Suppressor macrophage treated with lipopolysaccharide for 4 hours (primary cell): ENCODE measurements at places on chromosomes 4 and X.

- no peak for DNase-seq
These were observed 146.7 kb upstream of the KLHL4 start for GRCh38 chrX:87370865-87371264.

DNA sequence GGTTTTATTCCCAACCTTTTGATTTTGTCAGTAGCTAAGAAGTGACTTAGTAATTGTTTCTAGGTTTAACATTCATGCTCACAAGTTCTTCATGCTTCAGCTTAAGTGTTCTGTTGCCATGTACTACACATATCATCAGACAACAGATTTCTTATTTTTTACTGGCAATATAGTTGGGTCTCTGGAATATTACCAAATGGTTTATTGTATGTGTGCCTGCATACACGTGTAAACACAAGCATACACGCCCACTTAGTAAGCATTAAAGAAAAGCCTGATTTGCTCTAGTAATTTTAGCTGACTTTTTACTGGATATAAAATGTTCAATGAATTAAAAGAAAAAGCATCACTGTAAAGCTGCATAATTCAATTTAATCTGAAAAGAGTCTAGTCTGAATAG, 199.8 kb downstream of the CAMK2D start:
- no peak for DNase-seq

DNA sequence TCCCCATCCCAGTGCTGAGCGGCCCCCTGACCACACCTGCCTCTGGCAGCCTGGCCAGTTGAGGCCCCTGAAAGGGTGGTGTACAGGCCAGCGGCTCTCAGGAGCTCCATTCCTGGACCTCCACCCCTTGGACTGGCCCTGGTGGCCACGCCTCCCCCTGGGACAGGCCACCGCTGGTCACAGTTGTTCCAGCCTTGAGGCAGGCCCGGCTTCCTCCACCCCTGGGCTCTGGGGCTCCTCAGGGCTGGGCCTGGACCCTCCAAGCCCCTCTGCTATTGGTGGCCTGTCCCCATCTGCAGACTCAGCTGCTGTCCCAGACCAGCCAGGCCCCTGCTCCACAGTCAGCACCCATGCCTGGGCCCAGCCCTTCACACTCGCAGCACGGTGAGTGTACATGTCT, 93.2 kb upstream of the NKX1-1 start:
- DNase-seq = no peak

- DNase-seq = no peak
These were observed 122.7 kb upstream of the DIPK2B start for GRCh38 chrX:45323387-45323786.
